Right cardiac atrium (tissue), 5 donors: ENCODE measurements at places on chromosomes 2 and 18. TPM values are rescaled to one million over a fixed set of nuclear protein-coding genes. Genes with fewer than 3 reads are reported as not detected.

The UGT1A4 gene
- polyA plus RNA-seq: 0.07 TPM

The ALPP gene
- polyA plus RNA-seq: not detected

The NPPC gene
- polyA plus RNA-seq: 1.7 TPM

The SLC40A1 gene
- 32.2 TPM for polyA plus RNA-seq

The ATG4B gene
- polyA plus RNA-seq: 40.3 TPM

The LYG2 gene
- polyA plus RNA-seq: not detected

The FAHD2B gene
- 21.0 TPM for polyA plus RNA-seq
